ENCODE measurements at places on chromosomes 13 and 19.
A peak's percentile ranks its signal among the peaks of the same experiment; 100 is the strongest.

- DNase-seq, result peak; percentile 37
Observed at GRCh38 chr13:114019367-114019766, 45.5 kb upstream of the C13orf46 start.

DNA sequence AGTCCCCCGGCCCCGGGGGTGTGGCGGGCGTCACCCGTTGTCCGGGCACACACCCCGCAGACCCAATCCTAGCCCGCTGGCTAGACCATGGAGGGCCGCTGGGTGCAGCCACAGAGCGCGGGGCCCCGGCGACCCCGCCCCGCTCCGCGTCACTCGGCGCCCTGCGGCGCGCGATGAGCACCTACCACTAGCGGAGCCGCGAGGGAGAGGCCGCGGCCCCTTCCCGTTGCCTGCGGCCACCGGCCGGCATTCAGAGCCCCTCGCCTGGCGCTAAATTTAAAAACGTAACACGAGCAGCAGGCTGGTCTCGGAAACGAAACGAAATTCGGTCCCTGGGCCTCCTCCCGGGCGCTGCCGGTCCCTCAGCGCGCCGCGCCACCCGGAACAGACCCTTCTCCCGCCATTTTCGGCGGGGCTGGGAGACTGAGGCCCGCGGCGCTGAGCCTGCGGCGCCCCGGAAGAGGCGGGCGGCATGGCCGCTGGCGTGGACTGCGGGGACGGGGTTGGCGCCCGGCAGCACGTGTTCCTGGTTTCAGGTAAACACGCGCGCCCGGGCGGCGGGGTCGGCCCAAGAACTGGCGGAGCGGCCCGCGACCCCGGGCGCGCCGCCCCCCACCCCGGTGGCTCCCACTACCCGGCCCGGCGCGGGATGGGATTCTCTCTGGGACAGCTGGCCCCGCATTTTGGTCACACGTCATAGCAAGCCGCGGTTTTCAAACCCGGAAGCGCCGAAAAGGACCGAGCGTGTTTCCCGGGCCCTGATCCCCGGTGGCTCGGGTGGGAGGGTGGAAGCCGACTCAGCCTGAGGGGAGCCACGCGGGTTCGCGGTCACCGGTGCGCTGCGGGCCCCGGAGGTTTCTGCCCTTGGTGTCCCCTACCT, at the start of gene RNASEH2B:
RNASEH2B (plus strand) TSS at position 187 of the 880 bp plus-strand sequence; CDS start at position 473, 286 bp downstream.
- DNase-seq, result peak; percentile 46

GRCh38 chr13:112968910-112969691, at the start of gene MCF2L:
TSS of gene MCF2L (plus strand) at chr13:112969214. CDS start at chr13:112969380, 166 bp downstream.
- peak; percentile 44 for DNase-seq

DNA sequence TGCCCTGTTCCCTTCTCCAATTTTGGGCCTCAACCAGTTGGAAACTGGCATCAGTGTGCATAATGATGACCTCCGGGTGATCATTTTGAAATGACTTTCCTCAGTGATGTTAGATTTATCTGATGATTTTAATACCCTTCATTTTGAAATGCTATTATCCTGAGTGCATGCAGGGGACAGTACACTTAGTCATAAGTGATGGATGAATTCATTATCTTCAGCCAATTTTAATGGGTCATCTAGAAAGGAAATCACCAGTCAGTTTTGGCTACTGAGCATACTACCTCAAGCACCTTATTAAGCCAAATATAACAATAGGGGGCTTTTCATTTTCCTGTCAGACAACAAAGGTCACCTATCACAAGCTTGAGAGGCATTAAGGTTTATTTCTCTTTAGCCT, 118.5 kb upstream of the MIR17HG start:
- no peak for DNase-seq

DNA sequence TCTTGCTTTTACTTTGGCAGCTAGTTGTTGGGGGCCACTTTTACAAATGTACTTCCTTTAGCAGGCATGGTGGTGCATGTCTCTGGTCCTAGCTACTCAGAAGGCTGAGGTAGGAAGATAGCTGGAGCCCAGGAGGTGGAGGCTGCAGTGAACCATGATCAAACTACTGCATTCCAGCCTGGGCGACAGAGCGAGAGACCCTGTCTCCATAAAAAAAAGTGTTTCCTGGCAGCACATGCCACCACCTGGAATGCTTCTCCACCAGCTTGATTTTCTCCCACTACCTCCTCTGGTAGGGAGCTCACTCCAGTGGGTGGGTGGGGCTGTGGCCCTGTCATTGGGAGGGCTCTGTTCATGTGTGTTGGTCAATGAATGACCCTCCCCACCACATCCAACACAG, 12.5 kb downstream of the FZR1 start:
- DNase-seq, result no peak

- DNase-seq, result no peak
Observed at GRCh38 chr13:77779552-77780272, 82.2 kb downstream of the SLAIN1 start.

DNA sequence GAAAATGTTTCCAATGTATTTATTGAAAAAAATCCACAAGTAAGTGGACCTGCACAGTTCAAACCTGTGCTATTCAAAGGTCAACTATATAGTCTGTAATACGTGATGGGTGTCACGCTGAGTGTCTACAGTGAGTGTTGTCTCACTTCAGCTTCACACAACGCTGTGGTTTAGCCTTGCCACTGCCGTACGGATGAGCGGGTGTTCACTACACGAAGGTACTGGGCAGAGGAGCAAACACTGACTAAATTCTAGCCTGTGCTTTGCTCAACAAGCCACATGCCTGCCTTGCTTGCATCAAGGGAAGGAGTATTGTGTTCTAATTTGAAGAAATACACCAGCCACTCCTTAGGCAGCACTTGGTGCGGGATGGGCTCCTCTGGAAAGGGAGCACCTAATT, 3.4 kb upstream of the FFAR3 start:
- no peak for DNase-seq

DNA sequence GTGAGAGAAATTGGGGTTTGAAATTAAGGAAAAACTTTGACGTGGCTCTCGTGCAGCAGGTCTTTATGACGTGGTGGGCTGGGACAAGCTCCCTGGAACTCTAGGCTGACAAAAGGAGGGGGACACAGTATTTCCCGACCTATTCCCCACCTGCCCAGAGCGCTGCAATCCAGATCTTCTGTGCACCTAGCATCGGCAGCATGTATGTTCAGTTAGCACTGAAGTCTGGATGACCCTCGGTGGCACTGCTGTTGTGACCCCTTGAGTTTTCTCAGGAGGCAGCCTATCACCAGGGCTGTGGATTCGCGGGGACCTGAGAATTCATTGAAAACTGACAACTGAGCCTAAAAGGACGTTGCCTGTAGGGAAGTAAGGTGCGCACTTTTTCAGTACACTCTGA, 9.1 kb upstream of the ZNF536 start:
- DNase-seq, result no peak

GRCh38 chr13:82206241-82206640, 1676.0 kb downstream of the SLITRK1 start:
- DNase-seq, result no peak

DNA sequence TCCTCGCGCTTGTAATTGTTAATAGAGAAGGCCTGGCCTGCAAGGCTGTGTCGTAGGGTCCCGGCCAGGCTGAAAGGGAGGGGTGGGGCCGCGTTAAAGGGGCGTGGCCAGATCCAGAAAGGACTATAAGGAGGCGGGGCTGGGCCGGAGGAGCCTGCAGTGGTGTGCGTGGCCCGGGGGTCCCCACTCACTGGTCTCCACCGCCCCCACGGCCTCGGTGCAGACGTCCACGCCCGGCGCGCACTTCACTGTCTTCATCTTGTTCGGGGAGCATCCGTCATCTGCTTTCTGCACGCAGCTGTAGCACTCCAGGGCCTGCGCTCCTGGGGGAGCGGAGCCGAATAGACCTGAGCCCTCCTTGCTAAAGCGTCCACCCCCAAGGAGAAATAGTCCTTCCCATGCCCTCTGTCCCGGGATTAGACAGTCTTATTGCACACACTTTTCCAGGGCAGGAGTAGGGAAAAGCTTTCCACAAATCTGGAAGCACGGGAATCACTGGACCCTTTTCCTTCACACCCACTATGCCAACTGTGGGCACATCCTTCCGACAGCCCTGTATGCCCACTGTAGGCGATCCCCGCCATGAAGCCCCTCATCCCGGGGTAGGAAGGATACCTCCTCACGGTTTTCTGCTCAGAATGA, 1.2 kb downstream of the LYPD3 start:
- DNase-seq, result peak; percentile 63

GRCh38 chr13:110661256-110661655, 44.7 kb downstream of the CARS2 start:
- DNase-seq, result no peak

GRCh38 chr13:25169356-25169755, 2.7 kb downstream of the AMER2 start:
- DNase-seq, result no peak

DNA sequence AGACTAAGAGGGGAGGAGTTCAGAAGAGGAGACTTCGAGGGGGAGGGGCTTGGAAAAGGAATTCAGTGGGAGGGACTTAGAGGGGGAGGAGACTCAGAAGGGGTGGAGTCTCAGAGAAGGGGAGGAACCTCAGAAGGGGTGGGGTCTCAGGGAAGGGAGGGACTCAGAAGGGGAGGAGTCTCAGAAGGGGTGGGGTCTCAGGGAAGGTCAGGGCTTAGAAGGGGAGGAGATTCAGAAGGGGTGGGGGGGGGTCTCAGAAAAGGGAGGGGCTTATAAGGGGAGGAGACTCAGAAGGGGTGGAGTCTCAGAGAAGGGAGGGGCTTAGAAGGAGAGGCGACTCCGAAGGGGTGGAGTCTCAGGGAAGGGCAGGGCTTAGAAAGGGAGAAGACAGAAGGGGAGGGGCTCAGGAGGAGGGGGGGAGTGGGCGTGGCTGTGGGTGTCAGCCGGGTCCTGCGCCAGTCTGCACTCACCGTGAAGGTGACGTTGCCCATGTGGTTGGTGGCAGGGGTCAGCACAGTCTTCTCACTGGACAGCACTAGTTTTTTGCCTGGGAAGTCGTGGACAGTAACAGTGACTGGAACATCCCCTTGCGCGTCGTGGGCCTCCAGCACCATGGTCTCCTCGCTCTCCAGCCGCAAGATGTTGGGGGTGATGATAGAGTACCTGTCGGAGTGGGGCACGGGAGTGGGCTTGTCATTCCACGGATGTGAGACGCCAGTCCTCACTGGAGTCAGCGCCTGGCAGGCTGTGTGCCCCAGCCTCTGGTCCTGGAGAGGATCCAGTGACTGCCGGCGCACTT, 1.5 kb downstream of the C3 start:
- DNase-seq, result no peak

- DNase-seq, result no peak
Observed at GRCh38 chr19:13040948-13041292, 45.6 kb downstream of the NFIX start.

GRCh38 chr13:62360609-62361008, 945.0 kb upstream of the PCDH20 start:
- no peak for DNase-seq

- DNase-seq, result no peak
Observed at GRCh38 chr19:10811391-10812111, 24.5 kb downstream of the TMED1 start.

- DNase-seq, result no peak
Observed at GRCh38 chr13:29369060-29369743, 226.3 kb downstream of the SLC7A1 start.

DNA sequence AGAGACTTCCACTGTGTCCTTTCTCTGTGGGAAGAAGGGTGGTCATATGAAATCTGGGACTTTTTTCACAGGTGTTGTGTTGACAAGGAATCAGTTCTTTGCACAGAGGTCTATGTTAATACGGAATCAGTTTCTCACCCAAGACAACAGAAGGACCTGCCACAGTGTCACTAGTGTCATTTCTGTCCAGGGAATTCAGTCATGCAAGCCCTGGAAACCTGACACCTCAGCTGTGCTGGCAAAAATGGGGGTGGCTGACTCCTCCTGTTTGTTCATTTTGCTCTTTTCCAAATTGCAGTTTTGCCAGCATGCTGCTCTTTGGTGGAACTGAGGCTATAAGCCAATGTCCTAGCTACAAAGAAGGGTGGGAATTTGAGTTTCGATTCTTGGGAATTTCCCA, 49.8 kb upstream of the ESD start:
- no peak for DNase-seq

DNA sequence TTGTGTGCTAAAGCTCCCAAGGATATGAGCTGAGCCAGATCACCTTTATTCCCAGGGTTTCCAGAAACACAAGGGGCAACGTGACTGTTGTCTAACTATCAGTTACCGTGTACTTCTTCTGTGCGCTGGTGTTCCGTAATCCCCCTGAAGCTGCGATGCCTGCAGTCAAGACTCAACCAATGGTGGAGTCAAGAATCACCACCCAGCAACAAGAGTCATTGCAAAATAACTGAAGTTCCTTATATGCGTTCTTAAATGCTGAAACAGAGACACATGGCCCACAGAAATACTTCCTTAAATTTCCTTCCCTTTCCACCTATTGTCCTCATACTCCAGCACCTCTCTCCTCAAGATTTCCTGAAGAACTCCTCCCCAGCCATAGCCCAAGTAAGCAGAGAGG, 200.2 kb downstream of the KATNAL1 start:
- no peak for DNase-seq

GRCh38 chr19:45263013-45263412, 11.9 kb downstream of the MARK4 start:
- no peak for DNase-seq

DNA sequence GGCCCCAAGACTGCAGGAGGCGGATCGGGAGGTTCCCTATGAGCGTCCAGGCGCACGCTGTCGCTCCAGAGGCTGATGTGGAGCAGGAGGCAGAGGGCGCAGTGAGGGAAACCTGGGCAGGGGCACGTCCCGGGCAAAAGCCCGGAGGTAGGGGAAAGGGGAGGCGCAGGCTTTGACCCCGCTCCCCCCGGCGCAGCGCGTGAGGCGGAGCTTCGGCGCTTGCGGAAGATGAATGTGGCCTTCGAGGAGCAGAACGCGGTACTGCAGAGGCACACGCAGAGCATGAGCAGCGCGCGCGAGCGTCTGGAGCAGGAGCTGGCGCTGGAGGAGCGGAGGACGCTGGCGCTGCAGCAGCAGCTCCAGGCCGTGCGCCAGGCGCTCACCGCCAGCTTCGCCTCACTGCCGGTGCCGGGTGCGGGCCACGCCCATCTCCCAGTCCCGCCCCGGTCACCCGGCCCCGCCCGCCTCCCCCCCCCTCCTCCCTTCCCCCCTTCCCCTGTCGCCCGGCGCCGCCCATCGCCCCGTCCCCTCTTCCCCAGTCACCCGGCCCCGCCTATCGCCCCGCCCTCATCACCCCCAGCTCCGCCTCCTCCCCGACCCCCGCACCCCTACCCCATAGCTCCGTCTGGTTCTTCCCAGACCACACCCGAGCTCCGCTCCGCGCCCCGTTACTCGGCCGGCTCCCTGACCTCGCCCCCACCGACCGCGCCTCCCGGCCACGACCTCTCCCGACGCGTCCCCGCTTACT, 4.1 kb downstream of the HMG20B start:
- DNase-seq, result no peak

DNA sequence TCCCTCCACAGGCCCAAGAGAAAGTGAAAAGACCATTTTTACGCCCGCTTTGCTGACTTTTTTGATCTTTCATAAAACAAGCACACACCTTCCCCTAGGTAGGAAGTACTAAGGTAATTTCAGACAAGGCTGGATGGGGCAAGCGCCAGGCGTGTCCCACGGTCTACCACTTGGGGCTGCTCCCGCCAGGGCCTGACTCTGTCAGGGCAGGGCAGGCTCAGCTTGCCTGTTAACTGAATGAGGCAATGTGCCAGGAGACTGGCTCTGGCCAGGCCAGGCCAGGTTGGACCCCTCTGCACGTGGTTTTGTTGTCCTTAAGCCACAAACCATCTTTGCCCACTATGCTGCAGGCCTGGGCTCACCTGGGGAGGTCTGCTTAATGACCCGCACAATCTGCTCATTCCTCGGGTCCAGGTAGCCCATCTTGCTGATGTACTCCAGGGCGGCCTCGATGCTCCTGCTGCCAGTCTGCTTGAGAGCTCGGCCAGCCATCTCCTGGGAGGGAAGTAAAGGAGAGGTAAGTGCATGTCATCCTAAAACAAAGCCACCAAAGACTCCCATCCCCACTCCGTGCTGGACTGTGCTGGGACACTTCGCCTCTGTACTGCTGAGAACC, 70.4 kb downstream of the LATS2 start:
- no peak for DNase-seq
